ENCODE measurements at places on chromosomes 6 and 20.

- no peak for DNase-seq
These were observed 76.8 kb downstream of the FYN start for GRCh38 chr6:111796310-111796918.

- DNase-seq = no peak
These were observed 43.4 kb downstream of the SLC22A3 start for GRCh38 chr6:160391419-160392116.

- DNase-seq = no peak
These were observed 67.9 kb downstream of the NCOA7 start for GRCh38 chr6:125858427-125859320.

- no peak for DNase-seq
These were observed 115.2 kb upstream of the BEND6 start for GRCh38 chr6:56839533-56840183.

- DNase-seq = no peak
These were observed 912 bp downstream of the SNRNP48 start for GRCh38 chr6:7590918-7591302.
